ENCODE measurements at places on chromosomes 12 and 14.
A peak's percentile ranks its signal among the peaks of the same experiment; 100 is the strongest.

GRCh38 chr12:64835901-64836300, 11.5 kb downstream of the TBC1D30 start:
- no peak for DNase-seq
- no peaks in the 10 kb centered on the region for H3K27me3 ChIP-seq
- H3K4me3 ChIP-seq = no peak overlapping the region
- no peaks in the 10 kb centered on the region for H3K36me3 ChIP-seq

DNA sequence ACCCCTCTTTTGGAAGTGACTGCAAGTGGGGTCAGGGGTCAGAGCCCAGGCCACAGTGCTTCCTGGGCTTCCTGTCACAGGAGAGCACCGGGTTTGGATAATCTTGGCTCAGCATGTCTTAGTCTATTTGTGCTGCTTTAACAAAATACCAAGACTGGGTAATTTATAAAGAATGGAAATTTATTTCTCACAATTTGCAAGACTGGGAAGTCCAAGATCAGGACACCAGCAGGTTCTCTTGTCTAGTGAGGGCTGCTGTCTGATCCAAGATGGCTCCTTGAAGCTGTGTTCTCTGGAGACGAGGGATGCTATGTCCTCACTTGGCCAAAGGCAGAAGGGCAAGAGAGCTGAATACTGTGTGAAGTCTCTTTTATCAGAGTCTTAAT, 74.1 kb downstream of the RIN3 start:
- peaks cover 4% of the 10 kb centered on the region for H3K36me3 ChIP-seq
- H3K27ac ChIP-seq = no peak overlapping the region
- H3K4me3 ChIP-seq = no peak overlapping the region
- no peak for DNase-seq
- peaks cover 16% of the 10 kb centered on the region for H3K4me1 ChIP-seq
- H3K27me3 ChIP-seq = no peaks in the 10 kb centered on the region

DNA sequence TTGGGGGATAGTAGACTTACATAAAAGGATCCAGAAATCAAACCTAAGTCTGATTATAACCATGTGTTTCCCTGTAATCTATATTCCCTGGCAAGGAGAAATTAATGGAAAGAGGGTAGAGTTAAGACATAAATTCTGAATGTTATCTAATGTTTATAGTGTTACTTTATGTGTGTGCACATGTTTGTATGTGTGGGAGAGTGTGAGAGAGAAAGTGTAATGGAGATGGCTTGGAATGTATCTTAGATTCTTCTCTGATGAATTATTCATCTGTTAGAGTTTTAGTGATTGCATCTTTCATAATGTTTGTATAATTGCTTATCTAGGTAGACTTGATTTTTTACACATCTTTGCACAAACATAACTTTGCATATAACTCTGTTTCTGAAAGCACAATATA, 490.9 kb downstream of the FLRT2 start:
- H3K4me1 ChIP-seq = no peaks in the 10 kb centered on the region
- no peaks in the 10 kb centered on the region for H3K36me3 ChIP-seq
- no peaks in the 10 kb centered on the region for H3K27me3 ChIP-seq
- no peak for DNase-seq
- no peak overlapping the region for H3K4me3 ChIP-seq
- H3K27ac ChIP-seq = no peak overlapping the region

- no peak overlapping the region for H3K4me3 ChIP-seq
- H3K27me3 ChIP-seq = peaks cover 4% of the 10 kb centered on the region
- no peaks in the 10 kb centered on the region for H3K36me3 ChIP-seq
- no peak overlapping the region for H3K27ac ChIP-seq
- DNase-seq = no peak
These were observed 27.3 kb upstream of the STRAP start for GRCh38 chr12:15854916-15855315.

GRCh38 chr12:13223941-13224340, 27.4 kb downstream of the EMP1 start:
- no peak overlapping the region for H3K4me3 ChIP-seq
- DNase-seq = no peak
- peaks cover 3% of the 10 kb centered on the region for H3K36me3 ChIP-seq
- no peaks in the 10 kb centered on the region for H3K27me3 ChIP-seq
- H3K4me1 ChIP-seq = peaks cover 25% of the 10 kb centered on the region

DNA sequence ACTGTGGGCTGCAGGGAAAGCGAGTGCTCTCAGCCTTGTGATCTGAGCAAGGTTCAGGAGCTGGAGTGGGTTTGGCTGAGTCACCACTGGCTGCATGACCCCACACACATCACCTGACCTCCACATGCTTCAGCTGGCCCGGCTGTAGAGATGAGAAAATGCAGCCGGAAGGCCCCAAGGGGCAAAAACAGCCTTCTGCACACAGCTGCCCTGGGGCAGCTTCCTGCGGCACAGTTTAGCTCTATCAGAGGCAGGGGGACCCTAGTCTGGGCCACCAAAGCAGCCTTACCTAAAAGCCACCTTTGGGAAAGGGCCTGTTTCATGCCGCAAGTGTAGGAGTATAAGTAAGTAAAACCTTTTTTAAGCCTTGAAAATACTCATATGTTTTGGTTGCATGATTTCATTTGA, 123.3 kb downstream of the SSPN start:
- H3K27me3 ChIP-seq = no peaks in the 10 kb centered on the region
- H3K4me3 ChIP-seq = no peak overlapping the region
- peak; percentile 78 for DNase-seq
- H3K36me3 ChIP-seq = no peaks in the 10 kb centered on the region
- peaks cover 21% of the 10 kb centered on the region for H3K4me1 ChIP-seq

GRCh38 chr12:64469455-64470142, 17.7 kb downstream of the TBK1 start:
- no peak overlapping the region for H3K4me3 ChIP-seq
- peaks cover 76% of the 10 kb centered on the region for H3K36me3 ChIP-seq
- H3K27ac ChIP-seq = no peak overlapping the region
- no peaks in the 10 kb centered on the region for H3K4me1 ChIP-seq

GRCh38 chr14:68695856-68696255, 97.0 kb downstream of the ZFP36L1 start:
- H3K27me3 ChIP-seq = no peaks in the 10 kb centered on the region
- H3K36me3 ChIP-seq = no peaks in the 10 kb centered on the region
- DNase-seq = no peak
- H3K27ac ChIP-seq = peak overlapping the region; percentile 22
- peaks cover 41% of the 10 kb centered on the region for H3K4me1 ChIP-seq

GRCh38 chr12:22287776-22288621, 46.5 kb downstream of the ST8SIA1 start:
- no peak overlapping the region for H3K4me3 ChIP-seq
- no peaks in the 10 kb centered on the region for H3K36me3 ChIP-seq
- no peak overlapping the region for H3K27ac ChIP-seq
- no peaks in the 10 kb centered on the region for H3K27me3 ChIP-seq
- DNase-seq = no peak

DNA sequence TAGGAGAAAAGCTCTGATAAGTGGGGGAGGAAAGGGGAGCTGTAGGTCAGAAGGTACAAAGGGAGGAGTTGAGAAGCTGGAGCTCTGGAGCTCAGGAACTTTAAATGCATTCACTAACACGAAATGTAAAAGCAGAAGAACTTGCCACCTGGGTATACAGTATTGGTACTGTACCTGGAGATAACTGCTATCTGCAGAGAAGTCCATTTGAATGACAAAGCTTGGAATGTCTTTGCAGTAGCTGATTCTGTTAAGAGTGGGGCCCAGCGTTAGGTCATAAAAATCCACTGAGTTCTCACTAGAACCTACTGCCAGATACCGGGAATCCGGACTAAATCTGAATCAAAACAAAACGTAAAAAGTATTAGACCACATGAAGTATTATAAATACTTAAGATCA, 55.6 kb downstream of the ZC3H14 start:
- DNase-seq = no peak
- no peak overlapping the region for H3K27ac ChIP-seq
- no peak overlapping the region for H3K4me3 ChIP-seq
- peaks cover 2% of the 10 kb centered on the region for H3K36me3 ChIP-seq
- H3K27me3 ChIP-seq = no peaks in the 10 kb centered on the region

DNA sequence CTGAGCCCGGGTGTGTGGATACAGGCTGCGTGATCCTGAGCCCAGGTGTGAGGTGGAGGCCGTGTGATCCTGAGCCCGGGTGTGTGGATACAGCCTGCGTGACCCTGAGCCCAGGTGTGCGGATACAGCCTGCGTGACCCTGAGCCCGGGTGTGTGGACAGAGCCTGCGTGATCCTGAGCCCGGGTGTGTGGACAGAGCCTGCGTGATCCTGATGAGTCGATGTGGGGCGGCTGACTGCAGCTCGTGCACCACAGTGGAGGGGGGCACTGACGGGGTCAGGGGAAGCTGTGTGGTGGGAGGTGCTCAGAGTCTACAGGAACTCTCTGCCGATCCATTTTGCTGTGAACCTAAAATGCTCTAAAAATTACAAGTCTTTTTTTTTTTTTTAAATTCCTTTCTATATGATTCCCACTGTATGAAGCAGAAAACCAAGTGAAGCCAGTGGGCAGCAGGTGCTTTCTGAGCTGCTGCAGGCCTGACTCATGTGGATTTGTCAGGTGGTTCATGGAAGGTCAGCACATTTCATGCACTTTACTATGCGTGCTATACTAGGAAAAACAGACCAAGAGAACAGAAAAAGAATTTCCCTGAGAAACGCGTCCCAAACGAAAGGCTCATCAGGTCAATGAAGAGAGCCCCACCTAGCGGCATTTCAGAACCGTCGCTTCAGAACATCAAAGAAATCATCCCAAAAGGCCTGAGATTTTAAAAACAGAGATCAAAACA, 19.3 kb downstream of the BRF1 start:
- peaks cover 8% of the 10 kb centered on the region for H3K4me1 ChIP-seq
- H3K27ac ChIP-seq = no peak overlapping the region
- no peak overlapping the region for H3K4me3 ChIP-seq
- no peak for DNase-seq
- H3K36me3 ChIP-seq = peaks cover 15% of the 10 kb centered on the region

DNA sequence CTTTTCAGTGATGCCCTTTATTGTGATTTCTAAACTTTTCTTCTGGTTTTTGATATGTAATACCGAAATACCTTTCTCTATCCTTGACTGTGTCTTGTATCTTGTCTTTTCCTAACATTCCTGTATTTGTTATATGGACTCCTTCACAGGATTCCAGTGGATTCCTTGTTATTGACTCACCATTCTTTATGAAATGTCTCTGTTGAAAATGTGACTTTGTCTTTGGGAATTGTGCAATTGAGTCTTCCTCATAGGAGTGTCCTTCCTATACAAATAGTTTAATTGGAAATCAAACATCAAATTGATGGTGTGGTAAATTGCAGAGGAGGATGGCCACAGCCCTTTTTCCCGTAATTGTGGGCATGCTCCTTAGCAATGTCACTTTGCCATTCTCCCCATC, 296.6 kb upstream of the KITLG start:
- DNase-seq = no peak
- no peaks in the 10 kb centered on the region for H3K36me3 ChIP-seq
- no peak overlapping the region for H3K4me3 ChIP-seq

DNA sequence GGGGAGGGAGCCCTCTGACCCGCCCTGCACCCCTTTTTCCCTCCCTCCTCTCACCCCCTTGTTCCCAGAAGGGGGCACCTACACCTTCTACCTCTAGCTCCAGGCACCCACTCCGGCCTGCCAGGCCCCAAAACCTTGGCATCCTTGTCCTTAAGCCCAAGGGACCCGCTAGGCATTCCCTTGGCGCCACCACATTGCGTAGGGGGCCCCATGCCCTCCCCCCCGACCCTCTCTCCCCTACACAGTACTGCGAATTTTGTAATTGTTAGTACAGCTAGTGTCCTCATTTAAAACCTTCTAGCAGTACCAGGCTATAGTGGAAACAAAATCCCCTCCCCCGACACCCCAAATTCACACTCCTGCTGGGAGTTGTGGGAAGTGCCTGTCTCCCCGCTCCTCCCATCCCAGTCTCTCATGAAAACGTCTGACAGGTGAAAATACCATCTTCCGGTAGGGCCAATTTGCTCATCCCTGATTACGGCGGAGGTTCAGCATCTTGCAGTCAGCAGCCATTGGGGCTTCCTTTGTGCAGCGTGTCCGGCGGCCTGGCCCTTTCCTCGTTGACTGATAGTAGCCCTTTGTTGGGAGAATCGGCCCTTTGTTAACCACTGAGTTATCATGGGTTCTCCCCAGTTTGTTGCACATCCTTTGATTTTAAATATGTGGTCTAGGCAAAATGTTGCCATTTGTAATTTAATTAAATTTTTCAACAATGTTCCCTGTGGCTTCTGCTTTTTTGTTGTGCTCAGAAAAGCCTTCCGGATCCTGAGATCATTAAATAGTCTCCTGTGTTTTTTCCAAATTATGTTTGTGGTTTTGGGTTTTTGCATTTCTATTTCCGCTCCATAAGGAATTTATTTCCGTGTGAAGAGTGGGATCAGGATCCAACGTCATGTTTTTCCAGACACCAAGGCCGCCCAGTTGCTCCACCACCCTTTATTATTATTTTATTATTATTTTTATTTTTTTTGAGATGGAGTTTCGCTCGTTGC, 7.9 kb upstream of the CEP170B start:
- no peaks in the 10 kb centered on the region for H3K36me3 ChIP-seq
- no peaks in the 10 kb centered on the region for H3K4me1 ChIP-seq
- H3K27me3 ChIP-seq = peaks cover 2% of the 10 kb centered on the region

DNA sequence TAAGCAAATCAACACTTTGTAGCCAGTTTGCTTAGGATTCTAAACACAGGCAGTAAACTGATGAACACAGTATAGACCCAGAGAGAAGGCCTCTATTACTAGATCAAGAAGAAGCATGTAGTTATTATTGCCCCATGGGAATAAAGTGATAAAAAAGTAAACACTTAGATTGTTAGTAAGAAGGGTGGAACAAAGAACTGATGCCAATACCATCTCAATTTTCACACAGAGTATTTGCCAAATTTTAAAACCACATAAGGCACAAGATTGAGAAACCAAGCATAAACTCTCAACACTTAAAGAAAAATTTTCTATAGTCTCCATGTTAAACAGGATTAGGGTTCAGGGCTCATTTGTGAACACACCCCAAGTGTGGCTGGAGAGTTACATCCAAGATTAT, 77.0 kb upstream of the SYT1 start:
- no peak overlapping the region for H3K4me3 ChIP-seq
- H3K27ac ChIP-seq = no peak overlapping the region
- H3K36me3 ChIP-seq = no peaks in the 10 kb centered on the region
